Urinary bladder (tissue), 4 donors: ENCODE measurements at places on chromosomes 1 and 21. TPM values are rescaled to one million over a fixed set of nuclear protein-coding genes. Genes with fewer than 3 reads are reported as not detected.

IL20 gene
- not detected for total RNA-seq

TNFSF18 gene
- 0.53 TPM for total RNA-seq

ZNF593OS gene
- total RNA-seq, result not detected

FAM43B gene
- 1.1 TPM for total RNA-seq

MARCKSL1 gene
- 27.9 TPM for total RNA-seq

SLC6A9 gene
- 6.1 TPM for total RNA-seq

MEX3A gene
- total RNA-seq, result 7.2 TPM

KIF2C gene
- 9.4 TPM for total RNA-seq

SPATA21 gene
- not detected for total RNA-seq

C1QB gene
- total RNA-seq, result 26.3 TPM

BRDT gene
- total RNA-seq, result not detected

APCS gene
- total RNA-seq, result not detected

OR2T3 gene
- total RNA-seq, result not detected

PM20D1 gene
- 1.6 TPM for total RNA-seq

PAQR7 gene
- total RNA-seq, result 10.4 TPM

GPR25 gene
- not detected for total RNA-seq

GBP4 gene
- 9.6 TPM for total RNA-seq

ATP1A4 gene
- 8.3 TPM for total RNA-seq

VWA5B1 gene
- total RNA-seq, result 0.58 TPM

DCDC2B gene
- total RNA-seq, result not detected

HP1BP3 gene
- 385 TPM for total RNA-seq

PTPN14 gene
- 39.2 TPM for total RNA-seq

BLACAT1 gene
- total RNA-seq, result not detected

TENT5C gene
- total RNA-seq, result 15.4 TPM

SPRR2G gene
- total RNA-seq, result not detected

KRTAP19-2 gene
- total RNA-seq, result not detected

REN gene
- total RNA-seq, result 0.26 TPM
